ENCODE measurements at places on chromosomes 3 and 15. TPM values are rescaled to one million over a fixed set of nuclear protein-coding genes. Genes with fewer than 3 reads are reported as not detected.
A peak's percentile ranks its signal among the peaks of the same experiment; 100 is the strongest.

DNA sequence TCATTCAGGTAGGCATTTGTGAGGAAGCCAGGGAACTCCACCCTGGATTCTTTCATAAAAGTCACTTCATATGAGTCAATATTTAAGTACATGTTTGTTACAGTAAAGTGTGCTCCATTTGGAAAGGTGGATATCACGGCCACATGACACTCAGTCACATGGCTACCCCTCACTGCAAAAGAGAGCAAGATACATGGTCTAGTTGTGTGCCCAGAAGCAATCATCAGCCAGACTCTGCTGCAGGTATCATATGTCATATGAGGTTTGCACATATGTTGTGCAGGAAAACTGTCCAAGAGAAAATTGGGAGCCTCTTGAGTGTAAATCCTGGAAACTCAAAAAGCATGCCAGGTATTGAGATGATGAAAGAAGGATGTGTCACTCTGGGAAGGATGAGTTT, 55.0 kb upstream of the NMNAT3 start:
- H3K27me3 ChIP-seq, result 0 out of 2 replicates have a peak, but pooled peaks cover 6% of the 10 kb centered on the region
- no peak overlapping the region for H3K27ac ChIP-seq
- no peak for DNase-seq
- no peak overlapping the region for H3K4me3 ChIP-seq

DNA sequence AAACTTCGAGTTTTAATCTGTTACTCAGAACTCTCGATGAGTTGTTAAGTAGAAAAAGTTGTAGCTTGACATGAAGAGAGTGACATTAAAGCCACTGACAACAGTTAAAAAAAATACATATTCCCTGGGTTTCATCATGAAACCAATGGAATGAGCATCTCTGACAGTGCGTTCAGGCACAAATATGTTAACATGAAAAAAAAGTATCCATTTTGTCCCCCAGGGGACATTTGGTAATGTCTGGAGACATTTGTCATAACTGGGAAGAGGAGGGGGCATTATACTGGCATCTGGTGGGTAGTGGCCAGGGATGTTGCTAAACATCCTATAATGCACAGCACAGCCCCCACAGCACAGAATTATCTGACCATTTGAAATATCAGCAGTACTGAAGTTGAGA, 14.8 kb upstream of the FOXP1 start:
- peaks cover 44% of the 10 kb centered on the region for H3K4me1 ChIP-seq
- H3K36me3 ChIP-seq, result no peaks in the 10 kb centered on the region
- no peak overlapping the region for H3K4me3 ChIP-seq
- DNase-seq, result no peak

DNA sequence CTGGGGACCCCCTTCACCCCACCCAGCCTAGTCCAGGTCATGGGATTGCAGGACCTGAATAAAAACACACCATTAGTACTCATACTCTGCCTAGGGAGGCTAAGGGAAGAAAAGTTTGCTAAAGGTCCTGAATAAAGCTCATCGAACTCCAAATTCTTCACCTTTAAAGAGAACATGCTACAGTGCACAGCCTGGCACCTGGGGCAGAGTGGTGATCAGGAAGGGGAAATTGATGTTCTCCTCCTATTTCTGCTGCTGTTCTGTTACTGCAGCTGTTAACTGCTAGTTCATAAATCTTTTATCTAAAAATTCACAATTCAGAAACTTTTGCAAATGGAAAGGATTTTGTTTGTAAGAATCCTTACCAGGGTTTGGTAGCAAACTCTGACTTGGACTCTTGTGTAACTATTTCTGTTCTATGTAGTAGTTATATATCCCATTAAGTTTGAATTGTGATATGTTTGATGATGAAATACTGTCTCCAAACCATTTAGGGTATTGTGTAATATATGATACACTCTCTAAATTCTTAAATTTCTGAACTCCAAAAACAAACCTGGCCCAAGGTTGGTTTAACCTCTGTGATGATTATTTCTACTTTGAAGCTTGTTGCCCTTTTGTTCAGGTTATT, 27.9 kb downstream of the MCTP2 start:
- no peaks in the 10 kb centered on the region for H3K36me3 ChIP-seq
- no peak overlapping the region for H3K4me3 ChIP-seq
- no peaks in the 10 kb centered on the region for H3K27me3 ChIP-seq

DNA sequence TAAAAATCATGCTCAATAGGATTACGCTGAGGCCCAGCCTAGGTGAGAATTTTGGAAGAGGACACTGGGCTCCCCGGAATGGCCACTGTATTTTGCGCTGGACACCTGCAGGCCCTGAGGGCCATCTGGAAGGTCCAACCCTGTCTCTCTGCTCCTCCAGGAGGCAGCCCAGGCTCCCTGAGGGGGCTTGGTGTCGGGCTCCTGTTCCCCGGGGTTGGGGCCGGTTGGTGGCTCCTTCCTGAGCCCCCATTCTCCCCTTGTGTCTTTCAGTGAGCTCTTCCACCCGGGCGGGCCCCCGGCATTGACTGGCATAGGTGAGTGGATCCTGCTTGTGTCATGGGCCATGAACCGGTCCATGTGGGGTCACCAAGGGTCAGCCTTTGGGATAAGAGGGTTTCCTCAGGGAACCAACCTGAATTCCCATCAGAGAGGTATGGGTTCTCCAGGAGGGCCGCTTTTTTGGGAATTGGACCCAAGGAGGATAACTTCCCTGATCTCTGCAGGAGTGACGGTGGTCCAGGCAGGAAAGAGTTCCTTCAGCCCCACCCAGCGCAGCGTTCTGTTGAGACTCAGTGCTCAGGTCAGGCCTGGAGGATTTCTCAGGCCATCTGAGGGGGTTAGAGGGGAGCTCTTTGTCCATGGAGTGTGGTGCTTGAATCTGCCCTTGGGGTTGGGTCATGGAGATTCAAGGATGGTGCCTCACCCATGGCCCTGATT, 187.8 kb downstream of the UBE3A start:
- no peaks in the 10 kb centered on the region for H3K27me3 ChIP-seq
- DNase-seq, result no peak
- H3K27ac ChIP-seq, result no peak overlapping the region
- no peaks in the 10 kb centered on the region for H3K4me1 ChIP-seq
- no peaks in the 10 kb centered on the region for H3K36me3 ChIP-seq
- no peak overlapping the region for H3K4me3 ChIP-seq

- no peaks in the 10 kb centered on the region for H3K4me1 ChIP-seq
- no peaks in the 10 kb centered on the region for H3K27me3 ChIP-seq
- DNase-seq, result no peak
- no peak overlapping the region for H3K27ac ChIP-seq
- H3K36me3 ChIP-seq, result peaks cover 24% of the 10 kb centered on the region
Measured at GRCh38 chr3:97938444-97938843, 33.8 kb downstream of the RIOX2 start.

Gene GXYLT2
- total RNA-seq, result 13.3 TPM

DNA sequence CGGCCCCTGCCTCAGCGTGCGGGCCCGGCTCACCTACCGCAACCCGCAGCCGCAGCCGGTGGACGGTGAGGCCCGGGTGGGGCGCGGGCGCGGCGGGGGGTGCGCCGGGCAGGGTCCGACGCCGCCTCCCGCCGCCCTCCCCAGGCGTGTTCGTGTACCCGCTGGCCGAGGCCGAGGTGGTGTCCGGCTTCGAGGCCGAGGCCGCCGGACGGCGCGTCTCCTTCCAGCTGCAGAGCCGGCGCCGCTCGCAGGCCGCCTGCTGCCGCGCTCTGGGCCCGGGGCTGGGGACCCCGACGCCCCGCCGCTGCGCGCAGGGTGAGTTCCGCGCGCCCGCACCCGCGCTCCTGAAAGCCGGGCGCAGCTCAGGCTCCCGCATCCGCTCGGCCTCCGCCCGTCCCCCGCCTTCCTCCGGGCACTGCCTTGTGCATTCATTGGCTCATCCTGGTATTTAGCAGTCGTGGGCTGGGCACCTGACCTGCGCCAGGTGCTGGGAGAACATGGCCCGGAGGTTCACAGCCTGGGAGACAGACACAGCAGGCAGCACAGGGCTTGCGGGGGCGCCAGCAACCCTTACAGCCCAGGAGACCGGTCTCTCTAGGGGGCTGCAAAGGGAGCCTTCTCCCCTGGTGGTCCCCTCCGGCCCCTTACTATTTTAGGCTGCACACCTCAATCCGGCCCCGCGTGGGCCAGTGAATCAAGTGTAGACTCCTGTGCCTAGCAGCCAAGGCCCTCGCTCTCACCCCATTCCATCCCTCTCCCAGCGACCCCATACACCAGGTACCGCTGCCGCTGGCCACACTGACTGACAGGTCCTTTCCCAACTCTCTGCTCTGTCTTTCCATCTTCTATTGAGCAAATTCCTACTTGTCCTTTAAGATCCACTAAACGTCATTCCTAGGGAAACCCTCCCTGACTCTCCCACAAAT, 1.5 kb downstream of the VWA5B2 start:
- H3K27ac ChIP-seq, result no peak overlapping the region
- H3K4me1 ChIP-seq, result peaks cover 19% of the 10 kb centered on the region
- H3K36me3 ChIP-seq, result no peaks in the 10 kb centered on the region
- DNase-seq, result peak; percentile 62

Gene HESX1
- total RNA-seq, result not detected

Gene FAM227B
- 0.98 TPM for total RNA-seq

DNA sequence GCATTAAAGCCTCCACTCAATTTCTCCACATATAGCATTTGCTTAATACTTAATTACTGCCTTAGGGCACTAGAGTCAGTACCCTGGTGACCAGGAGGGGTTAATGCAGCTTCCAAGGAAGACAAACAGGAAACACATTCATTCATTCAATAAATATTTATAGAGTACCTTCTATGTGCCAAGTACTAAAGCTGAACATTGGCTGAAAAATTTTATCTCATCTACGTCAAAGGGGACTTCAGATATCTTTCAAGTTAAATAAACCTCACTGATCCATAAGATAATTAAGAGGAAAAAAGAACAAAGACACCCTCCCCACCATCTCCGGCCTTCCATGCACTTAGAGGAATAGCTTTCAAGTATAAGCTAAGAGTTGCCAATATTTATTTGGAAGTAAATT, 156.9 kb upstream of the PRICKLE2 start:
- DNase-seq, result peak; percentile 5
- no peaks in the 10 kb centered on the region for H3K4me1 ChIP-seq
- H3K27ac ChIP-seq, result no peak overlapping the region

- H3K27me3 ChIP-seq, result no peaks in the 10 kb centered on the region
- peaks cover 5% of the 10 kb centered on the region for H3K4me1 ChIP-seq
- peak overlapping the region; percentile 51 for H3K27ac ChIP-seq
- no peak overlapping the region for H3K4me3 ChIP-seq
Measured at GRCh38 chr3:185504636-185505035, 5.8 kb upstream of the TMEM41A start.

DNA sequence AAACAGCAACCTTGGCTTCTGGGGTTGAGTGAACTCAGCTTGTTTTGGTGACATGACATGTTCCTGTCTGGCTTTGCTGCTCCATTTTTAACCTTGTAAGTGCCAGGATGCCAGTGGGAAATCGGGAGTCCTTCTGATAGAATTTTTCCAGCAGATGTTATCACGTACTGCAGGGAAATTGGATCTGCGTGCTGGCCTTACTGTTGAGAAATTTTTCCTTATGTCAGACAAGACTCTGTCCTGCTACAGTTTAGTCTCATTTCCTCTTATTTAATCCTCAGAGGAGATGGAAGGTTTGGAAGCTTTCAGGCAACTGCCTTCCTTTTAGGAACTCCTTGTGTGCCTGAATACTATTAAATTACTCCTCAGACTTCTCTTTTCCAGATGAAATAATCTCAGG, 80.6 kb downstream of the PGPEP1L start:
- no peaks in the 10 kb centered on the region for H3K27me3 ChIP-seq
- no peak for DNase-seq
- no peaks in the 10 kb centered on the region for H3K4me1 ChIP-seq
- no peak overlapping the region for H3K4me3 ChIP-seq
- H3K36me3 ChIP-seq, result no peaks in the 10 kb centered on the region

Gene PEX11A
- 7.8 TPM for total RNA-seq

GRCh38 chr3:147620906-147621305, 211.7 kb downstream of the ZIC1 start:
- no peak for DNase-seq
- H3K27me3 ChIP-seq, result no peaks in the 10 kb centered on the region
- H3K4me1 ChIP-seq, result no peaks in the 10 kb centered on the region
- no peak overlapping the region for H3K27ac ChIP-seq

DNA sequence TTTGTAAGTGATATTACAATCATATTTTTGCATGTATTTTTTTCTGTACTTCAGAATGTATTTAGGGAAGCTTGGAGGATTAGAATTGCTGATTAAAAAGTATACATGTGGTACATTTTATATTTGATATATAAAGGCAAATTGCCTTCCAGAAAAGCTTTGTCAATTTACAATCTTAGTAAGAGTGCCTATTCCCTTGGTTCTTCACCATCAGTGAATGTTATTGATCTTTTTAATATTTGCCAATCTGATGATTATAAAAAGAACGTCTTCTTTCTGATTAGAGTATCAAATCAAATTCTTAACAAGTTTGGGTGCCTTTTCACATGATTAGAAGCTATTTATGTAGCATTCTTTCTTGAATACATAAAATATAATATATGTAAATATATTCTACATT, 9.1 kb downstream of the WDR49 start:
- no peak overlapping the region for H3K4me3 ChIP-seq
- H3K27me3 ChIP-seq, result peaks cover 4% of the 10 kb centered on the region
- no peak for DNase-seq
- no peak overlapping the region for H3K27ac ChIP-seq
- H3K4me1 ChIP-seq, result no peaks in the 10 kb centered on the region

DNA sequence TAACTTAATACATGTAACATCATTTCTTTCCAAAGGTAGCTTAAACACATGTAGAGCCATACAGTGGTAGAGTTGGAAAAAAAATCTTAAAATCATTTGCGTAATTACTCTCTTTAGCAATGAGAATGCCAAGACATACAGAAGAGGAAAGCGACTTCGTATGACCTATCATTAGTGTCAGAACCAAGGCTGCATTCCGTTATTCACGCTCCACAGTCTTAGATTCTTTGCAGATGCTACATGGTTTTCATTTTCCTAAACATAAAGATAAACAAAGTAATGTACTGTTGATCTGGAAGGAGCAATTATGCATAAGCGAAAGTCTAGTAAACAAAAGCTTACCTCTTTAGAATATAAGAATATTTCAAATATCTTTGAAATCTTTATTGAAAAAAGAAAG, 410.3 kb upstream of the TPRG1 start:
- no peak for DNase-seq
- no peak overlapping the region for H3K27ac ChIP-seq
- no peaks in the 10 kb centered on the region for H3K27me3 ChIP-seq
- H3K4me1 ChIP-seq, result no peaks in the 10 kb centered on the region
- no peaks in the 10 kb centered on the region for H3K36me3 ChIP-seq
- no peak overlapping the region for H3K4me3 ChIP-seq

GRCh38 chr3:48950051-48950450, 31.4 kb downstream of the ARIH2 start:
- no peaks in the 10 kb centered on the region for H3K27me3 ChIP-seq
- no peaks in the 10 kb centered on the region for H3K4me1 ChIP-seq
- H3K27ac ChIP-seq, result no peak overlapping the region
- no peak overlapping the region for H3K4me3 ChIP-seq
- 0 out of 2 replicates have a peak, but pooled peaks cover 4% of the 10 kb centered on the region for H3K36me3 ChIP-seq

- DNase-seq, result no peak
- peaks cover 14% of the 10 kb centered on the region for H3K4me1 ChIP-seq
- peak overlapping the region; percentile 91 for H3K4me3 ChIP-seq
- H3K36me3 ChIP-seq, result no peaks in the 10 kb centered on the region
- H3K27ac ChIP-seq, result no peak overlapping the region
Measured at GRCh38 chr3:43104660-43105595, 951 bp downstream of the POMGNT2 start.

Gene GRK7
- 0.12 TPM for total RNA-seq

GRCh38 chr3:36679384-36680200, 84.8 kb downstream of the DCLK3 start:
- H3K27me3 ChIP-seq, result no peaks in the 10 kb centered on the region
- peaks cover 29% of the 10 kb centered on the region for H3K4me1 ChIP-seq
- peak; percentile 82 for DNase-seq
- H3K36me3 ChIP-seq, result peaks cover 6% of the 10 kb centered on the region

Gene MOBP
- not detected for total RNA-seq

- H3K27ac ChIP-seq, result no peak overlapping the region
- peaks cover 7% of the 10 kb centered on the region for H3K4me1 ChIP-seq
- H3K4me3 ChIP-seq, result no peak overlapping the region
- no peaks in the 10 kb centered on the region for H3K27me3 ChIP-seq
- H3K36me3 ChIP-seq, result no peaks in the 10 kb centered on the region
- no peak for DNase-seq
Measured at GRCh38 chr3:85255949-85256348, 297.2 kb downstream of the CADM2 start.
